ENCODE measurements at places on chromosomes 4 and X. TPM values are rescaled to one million over a fixed set of nuclear protein-coding genes. Genes with fewer than 3 reads are reported as not detected.
A peak's percentile ranks its signal among the peaks of the same experiment; 100 is the strongest.

Gene PDGFC
- total RNA-seq = 13.1 TPM

Gene MAGEA4
- not detected for total RNA-seq

Gene TCEAL9
- 23.6 TPM for total RNA-seq

Gene NPFFR2
- total RNA-seq = 1.2 TPM

Gene UGT2B15
- not detected for total RNA-seq

Gene PI4K2B
- 3.2 TPM for total RNA-seq

- no peak for DNase-seq
These were observed 8.9 kb downstream of the MID2 start for GRCh38 chrX:107834275-107835201.

DNA sequence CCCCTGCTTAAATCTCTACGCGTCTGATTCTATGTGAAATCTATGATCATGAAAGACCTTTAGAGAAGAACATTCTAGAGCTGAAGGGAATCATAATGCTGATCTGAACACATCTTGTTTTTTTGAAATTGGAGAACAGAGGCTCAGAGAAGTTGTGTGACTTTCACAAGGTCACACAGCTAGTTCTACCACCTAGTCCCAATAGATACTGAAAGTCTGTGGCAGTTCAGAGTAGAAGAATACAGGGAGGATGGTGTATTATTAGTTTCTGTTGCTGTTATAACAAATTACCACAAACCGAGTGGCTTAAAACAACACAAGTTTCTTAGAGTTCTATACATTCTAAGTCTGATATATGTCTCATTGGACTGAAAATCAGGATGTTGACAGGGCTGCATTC is 14.5 kb downstream of the CYP2U1 start:
- DNase-seq = no peak

- no peak for DNase-seq
These were observed 69.2 kb downstream of the ZNF732 start for GRCh38 chr4:236028-236427.

DNA sequence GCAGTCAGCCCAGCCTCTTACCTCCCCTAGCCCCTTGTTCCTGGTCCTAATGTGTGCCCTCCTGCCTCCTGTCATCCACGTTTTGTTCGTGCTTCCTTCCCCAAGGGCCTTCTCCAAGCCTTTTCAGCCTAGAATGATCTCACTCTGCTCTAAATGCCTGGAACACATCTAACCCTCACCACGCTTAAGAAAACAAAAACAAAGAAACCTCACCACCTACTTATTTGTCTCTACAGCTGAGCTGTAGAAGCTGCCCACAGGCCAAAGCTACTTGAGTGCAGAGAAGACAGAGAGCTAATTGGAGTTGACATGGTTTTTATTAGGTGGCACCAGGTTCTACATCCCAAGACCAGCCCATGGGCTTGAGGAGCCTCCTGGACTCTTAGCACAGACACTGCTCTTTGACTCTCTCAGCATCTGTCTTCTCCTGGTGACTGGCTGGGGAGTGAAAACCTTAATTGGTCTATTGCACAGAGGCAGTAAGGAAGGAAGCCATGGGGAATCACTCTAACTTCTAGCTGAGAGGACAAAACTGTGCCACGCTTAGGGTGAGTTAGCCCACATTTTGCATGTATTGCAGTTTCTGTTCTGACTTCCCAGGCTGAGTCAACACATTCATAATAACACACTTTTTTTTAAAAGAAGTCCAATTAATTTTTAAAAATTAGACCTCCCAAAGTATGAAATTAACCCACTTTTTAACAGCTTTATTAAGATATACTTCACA is 52.3 kb upstream of the PDK3 start:
- DNase-seq = no peak

DNA sequence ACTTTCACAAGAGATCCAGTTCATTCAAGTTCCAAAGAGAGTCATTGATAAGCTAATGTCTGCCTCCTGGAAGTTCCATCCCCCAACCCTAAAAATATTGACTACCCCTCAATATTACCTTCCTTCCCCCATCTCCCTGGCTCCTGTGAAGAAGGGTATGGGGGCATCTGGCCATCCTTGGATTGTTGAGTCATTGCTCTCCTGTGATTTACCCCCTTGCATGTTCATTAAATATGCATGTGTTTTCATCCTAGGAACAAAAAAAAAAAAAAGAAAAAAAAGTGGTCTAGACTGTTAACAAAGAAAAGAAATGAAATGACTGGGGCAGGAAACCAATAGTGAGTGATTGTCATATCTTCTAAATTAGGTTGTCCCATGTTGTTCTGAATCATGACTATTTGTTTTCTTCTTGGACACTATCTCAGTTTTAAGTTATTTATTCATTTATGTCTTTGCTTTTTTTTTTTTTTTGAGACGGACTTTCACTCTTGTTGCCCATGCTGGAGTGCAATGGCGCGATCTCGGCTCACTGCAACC is 51.9 kb upstream of the HUWE1 start:
- no peak for DNase-seq

- DNase-seq = no peak
These were observed 779.3 kb downstream of the ARAP2 start for GRCh38 chr4:35464964-35465528.

- peak; percentile 39 for DNase-seq
These were observed 7.9 kb upstream of the CFP start for GRCh38 chrX:47637546-47638195.

DNA sequence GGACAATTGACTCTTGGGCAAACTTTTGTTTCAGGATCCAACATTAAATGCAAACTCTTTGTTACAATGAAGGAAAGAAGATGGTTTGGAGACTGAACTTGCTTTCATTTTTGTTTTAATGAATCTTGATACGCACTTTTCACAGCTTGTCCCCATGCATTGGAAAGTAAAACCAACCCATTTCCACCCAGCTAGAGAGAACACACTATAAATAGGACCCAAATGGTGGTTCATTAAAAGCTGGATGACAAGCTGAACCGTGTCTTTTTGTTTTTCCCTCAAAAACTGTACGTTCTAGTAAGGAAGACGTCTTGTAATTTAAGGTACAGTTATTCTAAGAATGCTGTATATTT is 95.3 kb upstream of the EGFL6 start:
- DNase-seq = no peak

DNA sequence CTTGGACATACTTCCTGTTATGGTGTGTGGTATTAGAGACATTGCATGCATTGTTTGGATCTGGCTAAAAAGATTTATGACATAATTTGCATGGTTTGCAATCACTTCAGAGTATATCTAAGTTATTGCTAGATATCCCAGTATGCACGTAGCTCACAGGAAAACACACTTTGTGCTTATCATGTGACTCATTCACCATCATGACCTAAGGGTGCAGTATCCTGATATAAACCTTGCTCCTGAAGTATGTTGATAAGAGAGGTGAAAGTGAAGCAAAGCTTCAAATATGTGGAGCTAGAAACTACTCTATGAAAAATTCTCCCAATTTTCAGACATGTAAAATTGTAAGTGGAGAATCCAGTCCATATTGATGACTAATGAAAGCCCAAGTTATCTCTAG is 46.9 kb upstream of the GRXCR1 start:
- no peak for DNase-seq

DNA sequence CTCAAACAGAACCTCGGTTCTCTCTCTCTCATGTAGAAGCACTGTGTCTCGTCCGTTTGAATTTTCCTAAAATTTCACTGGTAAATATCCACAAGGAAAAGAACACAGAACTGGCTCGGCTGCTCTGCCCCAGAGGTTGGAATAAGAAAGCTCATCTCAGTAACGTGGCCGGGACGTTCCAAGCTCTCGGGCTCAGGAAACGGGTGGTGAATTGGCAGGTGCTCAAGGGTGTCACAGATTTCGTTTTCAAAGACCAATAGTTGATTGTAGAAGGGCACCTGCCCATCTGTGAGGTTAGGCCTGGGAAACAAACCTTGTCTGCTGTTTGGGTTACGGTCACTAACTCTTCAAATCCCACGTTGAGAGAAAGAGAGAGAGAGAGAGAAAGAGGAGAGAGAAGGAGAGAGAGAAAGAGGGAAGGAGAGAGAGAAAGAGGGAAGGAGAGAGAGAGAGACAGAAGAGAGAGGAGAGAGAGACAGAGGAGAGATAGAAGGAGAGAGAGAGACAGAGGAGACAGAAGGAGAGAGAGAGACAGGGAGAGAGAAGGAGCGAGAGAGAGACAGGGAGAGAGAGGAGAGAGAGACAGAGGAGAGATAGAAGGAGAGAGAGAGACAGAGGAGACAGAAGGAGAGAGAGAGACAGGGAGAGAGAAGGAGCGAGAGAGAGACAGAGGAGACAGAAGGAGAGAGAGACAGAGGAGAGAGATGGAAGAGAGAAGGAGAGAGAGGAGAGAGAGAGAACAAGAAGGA is 106.6 kb downstream of the CRLF2 start:
- DNase-seq = no peak

- no peak for DNase-seq
These were observed 100.1 kb upstream of the ATXN3L start for GRCh38 chrX:13419918-13420317.

DNA sequence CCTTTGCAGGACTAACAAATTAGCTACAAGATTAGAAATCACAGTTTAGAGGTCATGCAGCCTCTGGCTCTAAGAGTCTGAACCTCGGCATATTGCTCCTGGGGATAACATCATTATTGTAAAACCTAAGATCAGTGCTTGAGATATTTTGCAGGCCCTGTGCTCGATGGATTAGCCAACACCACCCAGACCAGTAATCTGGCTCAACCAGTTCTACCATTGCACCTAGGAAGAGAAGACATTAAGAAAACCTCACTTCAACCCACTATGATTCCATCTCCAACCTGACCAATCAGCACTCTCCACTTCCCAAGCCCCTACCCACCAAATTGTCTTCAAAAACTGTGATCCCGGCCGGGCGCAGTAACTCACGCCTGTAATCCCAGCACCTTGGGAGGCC is 43.6 kb downstream of the WFS1 start:
- no peak for DNase-seq

- DNase-seq = no peak
These were observed 43.4 kb downstream of the HTRA3 start for GRCh38 chr4:8312976-8313375.

GRCh38 chrX:25536307-25536970 is 520.7 kb upstream of the ARX start:
- DNase-seq = no peak

GRCh38 chr4:66252291-66252690 is 582.0 kb upstream of the EPHA5 start:
- no peak for DNase-seq

DNA sequence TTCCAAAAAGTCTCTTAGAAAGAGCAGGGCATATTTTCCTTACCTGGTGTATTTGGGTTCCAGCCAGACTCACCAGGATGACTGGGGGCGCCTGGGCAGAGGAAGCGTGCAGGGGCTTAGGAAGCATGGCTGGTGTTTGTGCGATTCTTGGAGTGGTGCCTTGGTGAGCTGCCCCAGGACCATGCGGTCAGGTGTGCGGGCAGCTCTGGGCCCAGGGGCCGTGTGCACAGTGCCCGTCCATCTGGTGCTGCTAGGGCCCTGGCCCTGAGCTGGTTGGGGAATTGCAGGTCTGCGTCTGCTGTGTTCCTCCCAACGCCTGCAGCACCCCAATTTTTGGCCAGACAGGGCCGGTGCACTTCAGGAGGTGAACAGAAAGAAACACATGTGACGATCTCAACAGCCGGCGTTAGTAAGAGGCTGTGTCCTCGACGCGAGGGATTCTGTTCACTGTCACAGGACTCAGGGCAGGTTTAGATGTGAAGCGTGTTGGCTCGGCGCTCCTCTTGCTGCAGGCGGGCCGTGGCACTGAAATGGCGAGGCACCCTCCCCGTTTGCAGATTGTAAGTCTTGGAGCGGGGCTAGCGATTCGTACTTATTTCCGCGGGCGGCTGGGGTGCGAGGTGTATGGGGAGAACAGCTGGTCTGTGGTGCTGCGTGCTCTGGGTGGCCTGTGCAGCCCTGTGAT is 15.2 kb downstream of the RGS12 start:
- DNase-seq = peak; percentile 41

DNA sequence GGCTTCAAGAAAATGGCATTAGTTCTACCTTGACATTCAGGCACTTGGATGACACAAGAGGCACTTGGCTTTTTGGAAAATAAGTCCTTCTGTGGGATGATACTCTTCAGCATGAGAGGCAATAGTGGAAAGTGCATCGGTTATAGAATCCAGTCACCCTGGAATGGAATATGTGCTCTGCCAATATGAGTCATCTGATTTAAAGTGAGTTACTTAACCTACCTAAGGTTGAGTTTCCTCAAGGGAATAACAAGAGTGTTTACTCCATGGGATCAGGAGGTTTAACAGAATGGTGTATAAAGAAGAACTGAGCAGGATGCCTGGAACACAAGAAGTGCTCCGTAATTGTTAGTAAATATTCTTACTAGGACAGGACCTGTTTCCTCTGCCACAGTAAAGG is 10.7 kb downstream of the SLC39A8 start:
- DNase-seq = no peak

- no peak for DNase-seq
These were observed 159.5 kb upstream of the USP38 start for GRCh38 chr4:143025081-143025704.

GRCh38 chr4:127623797-127624083 is 9.0 kb upstream of the INTU start:
- no peak for DNase-seq

GRCh38 chr4:119598521-119598920 is 30.1 kb downstream of the PDE5A start:
- DNase-seq = no peak

- DNase-seq = no peak
These were observed 1396.6 kb upstream of the PABPC4L start for GRCh38 chr4:135598151-135598550.

GRCh38 chrX:110992611-110993010 is 103.4 kb upstream of the PAK3 start:
- no peak for DNase-seq

- DNase-seq = no peak
These were observed 82.9 kb downstream of the ANKRD50 start for GRCh38 chr4:124629681-124630080.

DNA sequence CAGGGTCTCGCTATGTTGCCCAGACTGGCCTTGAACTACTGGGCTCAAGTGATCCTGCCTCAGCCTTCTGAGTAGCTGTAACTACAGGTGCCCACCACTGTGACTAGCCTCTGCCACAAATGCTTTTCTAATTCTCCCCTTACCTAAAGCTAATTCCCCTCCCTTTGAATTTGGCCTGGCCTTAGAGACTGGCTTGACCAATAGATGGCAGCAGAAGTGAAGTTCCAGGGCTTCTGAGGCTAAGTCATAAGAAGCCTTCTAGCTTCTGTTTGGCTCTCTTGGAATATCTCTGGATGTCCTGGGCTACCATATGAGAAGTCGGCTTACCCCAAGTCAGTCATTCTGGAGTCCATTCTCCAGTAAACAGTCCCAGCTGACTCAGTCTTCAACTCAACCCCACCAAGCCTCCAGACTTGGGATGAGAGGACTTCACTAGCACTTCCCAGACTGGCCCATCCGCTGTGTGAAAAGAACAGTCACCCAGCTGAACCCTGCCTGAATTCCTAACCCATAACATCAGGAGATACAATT is 61.0 kb downstream of the HPRT1 start:
- no peak for DNase-seq
